Neural crest cell (in vitro differentiated cells): ENCODE measurements at places on chromosomes 6 and 20.
A peak's percentile ranks its signal among the peaks of the same experiment; 100 is the strongest.

GRCh38 chr6:170270984-170271593 is 19.8 kb downstream of the DLL1 start:
- DNase-seq, result no peak

GRCh38 chr6:109102762-109103161 is 7.5 kb downstream of the CEP57L1 start:
- DNase-seq, result no peak

DNA sequence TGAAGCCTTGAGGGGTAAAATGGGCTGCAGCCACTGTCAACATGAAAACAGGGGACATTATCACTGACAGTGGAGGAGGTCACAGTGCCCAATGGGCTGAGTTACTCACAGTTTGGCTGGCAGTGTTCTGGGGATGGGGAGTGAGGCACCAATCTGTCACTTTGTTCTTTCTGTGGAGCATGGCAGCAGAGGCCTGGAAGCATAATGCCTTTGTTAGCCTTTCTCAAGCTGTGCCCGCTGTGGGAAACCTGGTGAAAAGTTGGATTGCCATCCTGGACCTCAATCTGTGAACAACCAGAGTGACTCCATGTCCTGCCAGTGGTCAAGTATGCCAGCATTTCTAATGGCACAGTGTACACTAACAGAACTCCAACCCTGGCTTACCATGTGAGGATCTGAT is 143.6 kb downstream of the OR2B2 start:
- DNase-seq, result no peak

GRCh38 chr6:130376936-130377335 is 11.1 kb downstream of the TMEM200A start:
- no peak for DNase-seq

GRCh38 chr20:1280195-1281102 is 14.4 kb downstream of the SNPH start:
- no peak for DNase-seq

GRCh38 chr6:51913265-51913664 is 174.1 kb downstream of the PKHD1 start:
- DNase-seq, result no peak

DNA sequence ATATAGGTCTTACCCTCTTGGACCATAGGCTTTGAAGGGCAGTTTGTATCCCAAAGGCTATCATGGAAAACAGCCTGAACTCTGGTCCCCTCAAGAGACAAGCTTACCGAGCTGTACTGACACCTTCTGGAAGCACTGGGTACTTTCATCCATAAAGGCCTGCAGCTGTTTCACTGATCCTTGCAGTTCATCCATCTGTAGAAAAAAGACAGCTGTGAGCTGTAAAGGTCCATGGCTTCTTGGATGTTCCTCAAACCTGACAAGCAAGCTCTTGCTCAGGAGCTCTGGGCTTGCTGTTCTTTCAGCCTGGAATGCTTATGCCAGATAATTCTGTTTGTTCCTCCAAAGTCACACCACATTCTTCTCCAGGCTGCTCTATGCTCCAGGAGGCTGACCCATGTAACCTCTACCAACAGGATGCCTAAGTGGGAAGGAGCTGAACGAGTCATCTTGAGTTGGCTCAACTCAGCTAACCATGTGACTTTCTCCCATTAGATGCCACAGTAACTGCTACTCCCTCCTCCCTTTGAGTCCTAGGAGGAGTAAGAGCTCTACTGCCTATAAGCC is 8.8 kb upstream of the NDRG3 start:
- DNase-seq, result peak; percentile 47

DNA sequence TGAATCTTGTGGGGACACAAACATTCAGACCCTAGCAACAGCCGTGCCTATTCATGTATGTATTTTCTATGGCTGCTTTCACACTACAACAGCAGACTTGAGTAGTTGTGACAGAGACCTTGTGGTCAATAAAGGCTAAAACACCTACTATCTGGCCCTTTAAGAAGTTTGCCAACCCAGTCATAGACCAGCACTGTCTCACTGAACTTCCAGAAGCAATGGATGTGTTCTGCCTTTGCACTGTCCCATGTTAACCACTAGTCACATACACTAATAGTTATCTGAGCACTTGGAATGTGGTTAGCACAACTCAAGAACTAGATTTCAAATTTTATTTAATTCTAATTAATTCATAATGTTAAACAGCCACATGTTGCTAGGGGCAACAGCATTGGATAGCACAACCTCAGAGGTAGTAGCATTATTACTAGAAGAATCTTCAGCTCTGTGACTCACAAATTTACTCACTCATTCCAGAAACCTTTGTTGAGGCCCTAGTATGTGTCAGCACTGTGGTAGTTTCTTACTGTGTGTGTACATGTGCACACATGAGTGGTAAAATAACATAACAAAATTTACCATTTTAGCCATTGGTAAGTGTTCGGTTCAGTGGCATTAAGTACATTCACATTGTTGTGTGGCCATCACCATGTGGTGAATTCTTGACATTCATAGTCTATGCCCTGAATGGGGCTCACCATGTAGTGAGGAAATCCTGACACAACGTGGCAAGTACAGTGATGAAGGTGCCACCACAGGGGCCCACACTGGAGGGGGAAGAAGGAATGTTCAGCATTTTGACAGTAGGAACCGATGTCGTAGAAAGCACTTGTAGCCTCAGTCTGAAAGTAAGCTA is 107.3 kb downstream of the CEP57L1 start:
- no peak for DNase-seq

- no peak for DNase-seq
Observed at GRCh38 chr6:32397252-32397920, 9.6 kb downstream of the BTNL2 start.
